ENCODE measurements at places on chromosomes 16 and 17.

- DNase-seq: no peak
Observed at GRCh38 chr17:14346801-14347200, 45.9 kb downstream of the HS3ST3B1 start.

- peak; percentile 25 for DNase-seq
Observed at GRCh38 chr17:28033972-28034714, 8.3 kb upstream of the NLK start.

- no peak for DNase-seq
Observed at GRCh38 chr17:76081295-76082210, 2.6 kb downstream of the ZACN start.

- DNase-seq: no peak
Observed at GRCh38 chr17:81015136-81015535, 19.8 kb upstream of the BAIAP2 start.

DNA sequence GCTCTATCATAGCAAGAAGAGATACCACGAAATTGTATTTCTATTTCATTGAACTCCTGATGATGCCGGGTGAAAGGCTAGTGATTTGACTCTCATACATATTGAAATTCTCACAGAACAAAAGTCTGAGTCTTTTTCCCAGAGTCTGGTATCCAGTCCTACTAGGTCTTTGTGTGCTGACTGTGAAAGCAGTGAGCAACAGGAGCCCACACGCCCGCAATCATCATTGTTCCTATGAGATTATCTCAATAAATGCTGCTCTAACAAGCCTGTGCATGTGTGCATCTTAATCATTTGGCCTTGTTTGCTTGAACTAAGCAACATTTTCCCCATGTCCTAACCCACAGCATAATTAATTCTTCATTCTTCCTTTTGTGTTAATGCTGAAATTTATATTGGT is 1466.0 kb downstream of the CDH11 start:
- no peak for DNase-seq

GRCh38 chr17:56896217-56896967 is 17.5 kb downstream of the TRIM25 start:
- no peak for DNase-seq

DNA sequence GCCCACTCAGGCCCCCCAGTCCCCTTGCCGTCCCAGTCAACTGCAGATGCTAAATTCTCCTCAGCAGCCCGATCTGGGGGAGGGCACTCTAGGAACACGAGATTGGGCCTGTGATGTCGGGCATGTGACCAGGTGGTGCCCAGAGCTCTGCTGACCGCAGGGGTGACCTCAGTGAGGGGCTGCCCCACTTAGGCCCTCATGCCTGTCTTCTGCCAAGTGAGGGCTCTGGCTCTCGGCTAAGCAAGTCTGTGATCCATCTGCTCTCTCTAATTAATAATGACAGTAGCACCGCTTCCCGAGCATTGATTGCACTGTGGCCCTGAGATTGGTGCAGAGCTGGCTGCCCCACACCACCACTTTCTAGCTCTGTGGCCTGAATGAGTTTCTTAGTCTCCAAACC is 138.8 kb downstream of the MRM1 start:
- DNase-seq: no peak

All from posterior cingulate gyrus (tissue), 11 donors.